ENCODE measurements at places on chromosomes 11 and 22.
A peak's percentile ranks its signal among the peaks of the same experiment; 100 is the strongest.

GRCh38 chr11:64876229-64876750, 2.1 kb downstream of the EHD1 start:
- DNase-seq: no peak

DNA sequence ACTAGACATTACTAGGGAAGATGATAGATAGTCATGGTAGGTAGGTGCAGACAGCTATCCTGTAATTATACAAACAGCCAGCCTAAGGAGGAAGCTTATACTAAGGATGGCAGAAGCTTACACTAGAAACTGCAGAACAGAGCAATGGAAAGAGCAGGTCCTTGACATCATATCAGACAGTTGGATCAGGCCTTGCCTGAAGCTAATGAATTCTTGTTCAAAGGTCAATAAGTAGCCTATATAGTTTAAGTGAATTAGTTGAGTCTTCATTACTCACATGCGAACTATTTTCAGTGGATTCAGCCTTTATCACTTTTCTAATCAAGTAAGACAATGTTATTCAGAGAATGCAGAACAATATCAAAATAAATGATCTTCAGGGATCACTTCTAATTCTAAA, 22.3 kb upstream of the GRK3 start:
- no peak for DNase-seq

- DNase-seq: no peak
Observed at GRCh38 chr11:121408830-121409229, 43.3 kb upstream of the SORL1 start.

GRCh38 chr11:2699185-2699530, 636 bp downstream of the KCNQ1OT1 start:
- no peak for DNase-seq

GRCh38 chr11:7257724-7258123, 6.0 kb downstream of the SYT9 start:
- DNase-seq: no peak

DNA sequence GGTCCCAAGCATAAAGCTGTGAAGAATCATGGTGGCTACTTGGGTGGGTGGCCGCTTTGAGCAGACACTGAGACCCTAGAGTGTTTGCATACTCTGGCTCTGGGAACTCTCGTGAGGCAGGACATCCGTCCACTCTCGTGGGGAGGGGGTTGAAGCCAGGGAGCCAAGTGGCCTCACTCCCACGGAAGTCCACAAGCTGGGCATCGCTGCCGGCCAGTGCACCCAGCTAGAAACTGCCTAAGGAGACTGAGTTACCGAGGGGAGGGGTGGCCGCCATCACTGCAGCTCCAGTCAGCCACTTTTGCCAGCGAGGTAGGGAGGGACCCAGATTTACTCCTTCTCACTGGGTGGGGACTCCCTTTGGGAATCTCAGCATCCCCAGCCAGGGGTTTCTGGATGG, 20.5 kb downstream of the MRGPRX2 start:
- DNase-seq: no peak

- DNase-seq: no peak
Observed at GRCh38 chr22:50547263-50547985, 1.7 kb downstream of the KLHDC7B start.

DNA sequence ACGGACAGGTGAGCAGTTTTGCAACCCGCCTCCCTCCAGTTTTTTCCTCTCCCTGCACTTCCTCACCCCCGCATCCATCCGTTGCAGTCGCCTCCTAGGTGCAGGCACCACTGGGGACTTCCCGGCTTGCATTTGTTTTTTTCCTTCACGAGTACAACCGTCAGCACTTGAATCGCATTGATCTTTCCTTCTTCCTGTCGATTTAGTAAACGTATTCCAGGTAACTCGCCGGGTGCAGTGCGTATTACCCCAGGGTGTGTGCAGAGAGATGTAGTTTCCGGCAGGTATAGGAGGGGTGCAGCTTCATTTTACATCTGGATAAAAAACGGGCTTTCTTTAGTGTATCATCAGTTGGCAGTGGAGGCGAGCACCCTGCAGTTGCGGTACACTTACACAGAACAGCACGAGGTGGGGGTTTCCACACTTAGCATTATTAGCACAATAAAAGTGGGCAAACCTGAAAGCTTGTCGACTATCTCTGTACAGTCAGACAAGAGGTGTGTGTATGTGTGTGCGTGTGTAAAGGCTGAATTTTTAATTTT, at the start of gene SORL1-AS1:
Gene SORL1-AS1 (minus strand): TSS at position 359 of the 542 bp plus-strand sequence.
- DNase-seq: peak; percentile 88

- peak; percentile 21 for DNase-seq
Observed at GRCh38 chr22:30104501-30105156, 24.4 kb downstream of the HORMAD2 start.

DNA sequence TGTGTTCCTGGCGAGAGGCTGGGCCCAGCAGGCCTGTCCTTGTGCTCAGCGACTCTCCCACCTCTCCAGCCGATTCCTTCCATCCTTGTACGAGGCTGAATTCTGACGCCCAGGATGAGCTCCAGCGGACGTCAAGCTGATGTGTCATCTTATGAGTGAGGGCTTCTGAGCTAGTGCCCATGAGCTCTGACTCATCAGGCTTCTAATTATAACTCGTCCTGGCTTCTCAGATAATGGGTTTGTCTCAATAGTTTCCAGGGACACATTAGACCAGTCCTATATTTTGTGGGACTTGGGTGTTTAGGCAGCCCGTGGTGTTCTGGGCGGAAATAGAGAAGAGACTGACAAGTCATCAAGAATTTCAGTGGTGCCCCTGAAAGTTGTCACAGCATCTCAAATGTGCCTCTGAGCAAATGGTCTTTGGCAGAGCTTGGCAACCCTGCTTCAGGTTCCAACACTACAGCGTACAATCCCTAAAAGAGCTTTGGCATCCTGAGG, 108.2 kb upstream of the CD44 start:
- peak; percentile 71 for DNase-seq

- DNase-seq: no peak
Observed at GRCh38 chr11:11389238-11389637, 36.2 kb upstream of the CSNK2A3 start.

GRCh38 chr11:35011389-35011788, 95.0 kb downstream of the PDHX start:
- DNase-seq: no peak

- peak; percentile 46 for DNase-seq
Observed at GRCh38 chr11:130389335-130389935, 39.0 kb downstream of the ADAMTS8 start.

GRCh38 chr22:17523925-17524324, 39.4 kb upstream of the SLC25A18 start:
- no peak for DNase-seq

DNA sequence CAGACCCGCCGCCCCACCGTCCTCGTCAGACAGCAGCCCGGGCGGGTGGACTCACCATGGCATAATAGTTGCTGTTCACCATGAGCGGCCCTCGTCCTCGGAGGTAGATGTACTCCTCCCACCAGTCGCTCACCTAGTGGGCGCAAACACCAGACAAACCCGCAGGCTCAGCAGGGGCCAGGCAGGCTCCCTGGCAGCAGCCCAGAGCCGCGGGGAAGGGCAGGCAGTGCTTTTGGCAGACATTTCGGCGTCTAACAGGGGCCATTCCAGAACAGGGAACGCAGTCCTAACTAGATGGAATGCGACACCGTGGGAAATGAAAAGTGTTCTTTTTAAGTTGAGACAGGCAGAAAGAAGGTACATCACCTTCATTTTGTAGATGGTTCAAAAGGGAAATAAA, 44.9 kb downstream of the CPT1A start:
- DNase-seq: no peak

- no peak for DNase-seq
Observed at GRCh38 chr11:13215149-13215548, 62.4 kb upstream of the BMAL1 start.

DNA sequence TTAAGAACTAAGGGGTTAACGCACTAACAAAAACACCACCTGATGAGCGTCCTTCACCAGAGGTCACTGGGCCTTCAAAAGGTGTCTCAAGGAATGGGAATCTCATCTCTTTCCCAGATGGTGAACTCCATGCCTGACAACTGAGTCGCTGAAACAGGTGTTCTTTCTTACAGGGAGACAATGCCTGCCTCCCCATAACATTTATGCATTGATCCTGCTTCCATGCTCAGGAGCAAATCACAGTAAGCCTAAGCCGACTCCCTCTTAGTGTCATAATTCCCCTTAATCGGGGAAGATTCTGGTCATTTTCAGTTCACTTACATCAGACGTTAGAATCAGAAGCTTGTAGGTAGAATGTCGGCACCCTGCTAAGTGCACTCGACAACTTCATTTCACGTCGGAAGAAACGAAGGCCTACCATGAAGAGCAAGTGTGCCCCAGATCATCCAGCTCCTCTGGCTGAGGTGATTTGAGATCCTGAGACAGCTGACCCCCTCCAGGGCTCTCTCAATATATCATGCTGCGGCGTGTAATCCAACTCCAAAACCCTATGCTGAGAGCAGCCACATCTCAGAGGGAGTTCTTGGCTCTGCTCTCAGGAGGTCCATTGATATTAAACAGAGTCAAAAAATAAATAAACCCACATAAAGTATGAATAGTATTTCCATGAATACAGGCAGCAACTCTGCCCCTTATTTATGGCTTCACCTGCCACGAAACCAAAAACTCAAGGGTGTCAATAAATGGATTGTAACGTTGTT, 163.1 kb downstream of the LARGE1 start:
- DNase-seq: no peak

DNA sequence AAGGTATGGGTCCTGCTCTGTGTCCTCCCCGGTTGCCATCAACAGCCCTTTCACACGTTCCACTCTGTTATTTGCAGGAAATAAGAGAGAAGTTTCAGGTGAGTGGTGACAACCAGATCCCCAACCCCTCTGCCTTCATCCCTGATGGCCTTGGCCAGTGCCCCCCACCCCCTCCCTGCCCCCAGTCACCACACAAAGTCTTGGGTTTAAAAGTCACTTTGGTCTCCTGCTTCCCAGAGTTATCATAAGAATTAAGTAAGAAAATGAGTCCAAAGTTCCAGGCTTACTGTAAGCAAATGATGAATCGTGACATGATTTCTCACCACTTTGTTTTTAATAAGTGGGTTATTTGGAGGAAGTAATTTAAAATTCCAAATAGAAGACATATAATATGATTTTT, 9.2 kb upstream of the OAF start:
- DNase-seq: no peak

GRCh38 chr22:32684148-32684821, 117.2 kb upstream of the TIMP3 start:
- DNase-seq: no peak

GRCh38 chr22:37218399-37218770, 6.1 kb upstream of the SSTR3 start:
- no peak for DNase-seq

GRCh38 chr22:37416827-37417226, 10.5 kb downstream of the ELFN2 start:
- peak; percentile 15 for DNase-seq

DNA sequence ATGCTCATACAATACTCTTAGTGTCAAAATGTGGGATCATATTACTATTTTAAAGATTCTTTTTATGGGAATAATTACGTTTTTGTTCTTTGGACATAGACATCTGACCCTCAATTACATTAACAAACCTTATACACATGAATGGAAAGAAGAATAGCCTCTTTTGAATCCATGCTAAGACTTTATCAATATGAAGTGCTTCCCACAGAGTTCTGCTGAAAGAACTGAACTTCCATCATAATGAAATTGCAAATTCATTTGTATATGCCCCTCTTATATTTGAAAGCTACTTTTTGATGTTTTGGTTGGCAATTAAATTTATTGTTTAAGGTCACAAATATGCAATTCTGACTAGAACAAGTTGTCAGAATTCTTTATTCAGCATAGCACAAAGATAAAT, 254.9 kb downstream of the TMEM135 start:
- DNase-seq: no peak
